ENCODE measurements at places on chromosomes 11 and 22.

DNA sequence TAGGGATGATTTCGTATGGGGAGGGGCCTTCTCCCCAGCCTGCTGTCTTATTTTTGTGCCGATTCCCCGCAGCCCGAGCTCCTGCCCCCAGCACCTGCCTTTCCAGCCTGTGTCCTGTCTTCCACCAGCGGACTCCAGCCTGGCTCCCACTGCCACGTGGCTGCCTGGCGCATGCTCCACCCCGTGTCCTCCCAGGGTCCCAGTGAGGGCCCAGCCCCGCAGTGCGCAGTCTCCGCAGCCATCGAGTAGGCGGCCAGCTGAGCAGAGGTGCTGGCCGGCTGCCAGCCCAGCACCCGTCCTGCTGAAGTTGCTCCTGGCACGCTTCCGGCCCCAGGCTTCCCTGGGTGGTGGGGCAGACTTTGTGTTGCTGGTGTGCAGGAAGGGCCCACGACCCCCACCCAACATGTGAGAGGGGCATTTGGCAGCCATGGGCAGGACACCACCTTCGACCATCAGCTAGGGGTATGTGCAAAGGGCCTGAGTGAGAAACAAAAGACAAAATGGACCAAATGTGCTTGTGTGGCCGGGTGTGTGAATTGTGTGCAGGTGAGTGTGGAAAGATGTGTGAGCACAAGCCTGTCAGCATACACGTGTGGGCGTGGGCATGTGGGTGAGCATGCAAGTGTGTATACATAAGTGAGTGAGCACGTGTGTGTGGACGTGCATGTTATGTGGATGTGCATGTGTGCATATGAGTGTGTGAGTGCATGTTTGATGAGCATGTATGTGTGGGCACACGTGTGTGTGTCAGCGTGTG lies 55.9 kb downstream of the RTN4R start:
- DNase-seq, result no peak

GRCh38 chr11:17256512-17256911 lies 20.0 kb upstream of the NUCB2 start:
- no peak for DNase-seq

DNA sequence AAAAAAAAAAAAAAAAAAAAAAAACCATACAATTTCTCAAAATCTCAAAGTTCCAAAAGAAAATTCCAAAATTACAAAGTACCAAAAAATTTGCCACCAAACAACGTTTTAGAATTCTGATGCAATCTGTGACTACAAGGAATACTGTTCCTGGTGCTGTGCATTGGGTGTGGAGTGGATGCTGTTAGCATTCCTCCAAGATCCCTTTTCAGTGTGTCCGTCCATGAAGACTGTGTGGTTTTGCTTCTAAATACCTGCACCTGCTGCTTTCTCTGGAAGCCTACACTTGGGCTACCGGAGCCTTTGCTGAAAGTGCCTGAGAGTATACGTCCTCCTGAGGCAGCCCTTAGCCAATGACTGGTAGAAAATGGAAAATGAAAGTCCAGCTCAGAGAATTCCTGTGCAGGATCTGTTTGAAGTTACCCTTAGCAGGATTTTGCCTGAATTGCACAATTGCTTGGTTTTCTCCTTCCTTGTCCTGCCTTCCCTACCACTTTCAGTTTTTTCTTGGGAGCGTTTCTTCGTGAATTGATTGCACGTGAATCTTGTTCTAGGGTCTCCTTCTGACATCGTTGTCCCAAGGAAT lies 140.8 kb downstream of the TRPC6 start:
- no peak for DNase-seq

GRCh38 chr22:46604306-46604690 lies 15.9 kb upstream of the GRAMD4 start:
- peak; percentile 80 for DNase-seq

DNA sequence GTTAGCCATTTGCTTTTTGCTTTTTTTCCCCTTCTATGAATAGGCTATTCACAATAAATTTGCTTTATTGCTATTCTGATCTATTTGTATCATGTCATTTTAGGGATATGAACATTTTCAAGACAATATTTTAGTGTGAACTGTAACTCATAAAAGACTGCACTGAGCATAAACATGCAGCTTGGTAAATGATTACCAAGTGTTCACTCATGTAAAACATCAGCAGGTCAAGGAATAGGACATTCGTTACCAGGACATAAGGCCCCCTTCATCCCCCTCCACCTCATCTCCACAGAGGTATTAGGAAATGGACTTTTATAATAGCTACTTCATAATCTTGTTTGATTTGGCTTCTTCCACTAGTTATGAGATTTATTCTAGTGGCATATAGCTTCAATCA lies 12.4 kb downstream of the NLRP14 start:
- DNase-seq, result no peak

DNA sequence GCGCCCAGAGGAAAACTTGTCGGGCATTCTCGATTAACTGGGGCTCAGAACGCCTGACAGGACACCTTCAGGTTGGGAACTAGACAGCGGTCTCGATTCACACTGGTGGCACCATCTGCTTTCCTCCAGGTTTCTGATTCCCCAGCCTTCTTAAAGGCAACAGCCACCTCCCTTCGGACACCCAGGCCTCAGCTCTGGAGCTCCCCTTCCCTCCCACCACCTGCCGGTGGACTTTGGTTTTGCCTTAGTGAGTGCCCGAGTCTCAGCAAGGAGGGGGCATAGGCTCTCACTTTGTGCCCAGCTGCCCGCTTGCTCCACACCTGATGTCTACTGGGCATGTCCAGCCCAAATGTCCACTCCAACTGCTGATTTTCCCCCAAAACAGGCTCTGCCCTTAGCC lies 110.4 kb upstream of the PARVA start:
- DNase-seq, result no peak
